WTC11 (cell line): ENCODE measurements at places on chromosomes 1 and 21. TPM values are rescaled to one million over a fixed set of nuclear protein-coding genes. Genes with fewer than 3 reads are reported as not detected.

The IL12RB2 gene
- total RNA-seq, result 0.50 to 1.1 TPM (median 0.81 TPM) in 3 replicates

The RHEX gene
- total RNA-seq, result not detected in 3 replicates

The KANK4 gene
- total RNA-seq, result 0.23 to 0.55 TPM (median 0.35 TPM) in 3 replicates

The GPA33 gene
- total RNA-seq, result 0.25 to 0.63 TPM (median 0.27 TPM) in 3 replicates

The PRKCZ gene
- 51.9 to 52.9 TPM (median 52.5 TPM) in 3 replicates for total RNA-seq

The SPRR4 gene
- not detected in 3 replicates for total RNA-seq

The COL11A1 gene
- total RNA-seq, result 13.1 to 15.4 TPM (median 13.3 TPM) in 3 replicates

The LHX8 gene
- 0.25 to 0.39 TPM (median 0.37 TPM) in 3 replicates for total RNA-seq

GRCh38 chr1:84969489-84970250 lies 27.2 kb downstream of the MCOLN2 start:
- no peaks in the 10 kb centered on the region for H3K27me3 ChIP-seq
- H3K27ac ChIP-seq, result no peak overlapping the region
- no peak for DNase-seq
- H3K4me1 ChIP-seq, result peaks cover 5% of the 10 kb centered on the region; the same call in 1 of the 2 replicates

GRCh38 chr1:220038640-220039039 lies 7.7 kb downstream of the EPRS1 start:
- H3K27ac ChIP-seq, result peak overlapping the region; percentile 33; the same call in 1 of the 2 replicates
- no peak for DNase-seq
- H3K4me3 ChIP-seq, result no peak overlapping the region

DNA sequence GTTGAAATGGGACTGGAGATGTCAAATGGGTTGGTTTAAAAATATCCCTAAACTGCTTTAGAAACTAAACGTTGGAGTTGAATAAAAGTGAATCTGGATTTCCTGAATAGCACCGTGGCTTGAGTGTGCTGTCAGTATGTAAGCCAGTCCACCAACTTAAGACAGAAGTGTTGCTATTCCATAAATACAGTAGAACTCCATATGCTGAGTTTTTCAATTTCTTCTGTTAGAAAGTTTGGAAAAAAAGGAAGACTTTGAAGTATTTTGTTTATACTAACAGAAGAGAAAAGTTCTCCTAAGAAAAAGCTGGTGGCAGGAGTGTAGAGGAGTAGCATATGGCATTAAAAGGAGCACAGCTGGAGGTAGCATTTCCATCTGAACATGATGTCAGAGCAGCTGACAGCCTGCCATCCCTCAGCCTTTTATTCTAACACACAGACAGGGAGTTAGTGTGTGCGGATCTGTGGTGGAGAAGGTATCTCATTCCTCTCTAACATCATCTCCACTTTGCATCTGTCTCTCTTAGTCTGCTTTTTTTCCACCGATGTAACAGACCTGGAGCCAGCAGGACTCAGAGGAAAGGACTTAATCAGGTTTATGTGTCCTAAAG lies at the start of gene ZBTB18:
ZBTB18 (plus strand) TSS at position 449 of the 610 bp plus-strand sequence; CDS start at position 598, 149 bp downstream.
- DNase-seq, result no peak
- H3K36me3 ChIP-seq, result peaks cover 6% of the 10 kb centered on the region
- peaks cover 16% of the 10 kb centered on the region for H3K4me1 ChIP-seq
- H3K27me3 ChIP-seq, result peaks cover 13% of the 10 kb centered on the region

GRCh38 chr1:172893146-172893841 lies 157.4 kb downstream of the TNFSF18 start:
- H3K36me3 ChIP-seq, result no peaks in the 10 kb centered on the region
- DNase-seq, result no peak
- no peak overlapping the region for H3K4me3 ChIP-seq
- H3K27me3 ChIP-seq, result no peaks in the 10 kb centered on the region

DNA sequence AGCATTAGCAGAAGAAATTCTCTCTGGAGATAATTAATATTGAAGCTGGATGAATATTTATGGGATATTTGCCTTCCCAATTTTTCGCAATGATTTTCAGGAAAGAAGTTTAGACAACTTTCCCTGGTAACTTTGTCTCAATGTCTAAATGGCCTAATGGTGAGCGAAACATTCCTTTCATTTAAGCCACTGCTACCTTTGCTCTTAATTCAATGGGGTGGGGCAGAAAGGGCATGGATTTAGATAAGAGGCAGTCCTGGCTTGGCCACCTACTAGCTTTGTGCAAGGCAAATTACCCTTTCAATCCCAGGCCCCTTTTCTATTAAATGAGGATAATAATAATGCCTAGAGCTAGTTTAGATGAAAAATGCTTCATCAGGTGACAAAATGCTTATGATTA lies 27.1 kb upstream of the LYST start:
- no peaks in the 10 kb centered on the region for H3K27me3 ChIP-seq
- H3K36me3 ChIP-seq, result no peaks in the 10 kb centered on the region
- H3K27ac ChIP-seq, result no peak overlapping the region
- DNase-seq, result no peak
- H3K4me1 ChIP-seq, result peaks cover 5% of the 10 kb centered on the region; the same call in 1 of the 2 replicates

GRCh38 chr1:145887631-145888030 lies 2.0 kb upstream of the ANKRD35 start:
- H3K27me3 ChIP-seq, result peaks cover 30% of the 10 kb centered on the region
- H3K36me3 ChIP-seq, result no peaks in the 10 kb centered on the region
- DNase-seq, result no peak
- H3K4me3 ChIP-seq, result no peak overlapping the region
- peaks cover 25% of the 10 kb centered on the region for H3K4me1 ChIP-seq

DNA sequence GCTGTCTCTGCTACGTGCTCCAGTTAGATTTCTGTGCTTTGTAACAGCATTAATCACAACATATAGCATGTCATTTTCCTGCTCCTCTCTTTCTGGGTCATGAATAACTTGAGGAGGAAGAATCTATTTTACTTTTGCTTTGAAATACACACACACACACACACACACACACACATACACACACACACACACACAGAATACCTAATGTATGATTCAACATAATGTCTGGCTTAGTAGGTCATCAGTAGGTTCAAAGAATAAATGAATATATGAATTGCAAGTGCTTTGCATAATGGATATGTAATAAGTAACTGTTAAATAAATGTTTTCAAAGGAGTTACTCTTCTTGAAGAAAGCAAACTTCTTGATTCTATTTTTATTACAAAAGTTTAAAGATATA lies 249.0 kb downstream of the PDE4B start:
- H3K27ac ChIP-seq, result no peak overlapping the region
- peaks cover 13% of the 10 kb centered on the region for H3K4me1 ChIP-seq
- no peak for DNase-seq
- H3K4me3 ChIP-seq, result no peak overlapping the region
- no peaks in the 10 kb centered on the region for H3K27me3 ChIP-seq

DNA sequence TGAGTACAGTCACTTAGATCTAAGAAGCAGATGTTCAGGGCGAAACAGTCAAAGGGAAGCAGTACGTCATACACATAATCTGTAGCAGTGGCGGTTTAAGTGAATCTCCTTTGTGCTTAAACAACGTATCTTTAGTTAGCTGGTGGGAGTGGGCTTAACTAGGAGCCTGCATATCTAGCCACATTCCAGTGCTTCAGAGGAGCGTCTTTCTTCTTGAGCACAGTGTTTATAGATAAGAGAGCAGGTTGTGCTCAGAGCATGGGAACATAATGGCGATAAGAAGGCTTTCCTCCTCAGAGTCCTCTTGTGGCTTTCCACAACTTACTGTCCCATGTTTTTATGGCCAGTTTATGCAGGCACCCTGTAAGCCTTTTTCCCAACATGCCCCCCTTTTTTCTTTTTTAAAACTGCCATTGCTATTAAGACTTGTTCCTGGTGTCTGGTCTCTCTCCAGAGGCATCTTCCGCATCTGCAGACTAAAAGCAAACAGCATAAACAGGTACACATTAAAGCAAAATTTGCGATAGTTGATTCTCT lies 3.2 kb downstream of the DAP3 start:
- DNase-seq, result no peak
- H3K4me1 ChIP-seq, result peaks cover 29% of the 10 kb centered on the region
- no peak overlapping the region for H3K4me3 ChIP-seq
- H3K36me3 ChIP-seq, result peaks cover 65% of the 10 kb centered on the region
- H3K27me3 ChIP-seq, result no peaks in the 10 kb centered on the region

GRCh38 chr1:192522673-192523072 lies 52.9 kb upstream of the RGS1 start:
- H3K36me3 ChIP-seq, result no peaks in the 10 kb centered on the region
- no peaks in the 10 kb centered on the region for H3K4me1 ChIP-seq
- no peak overlapping the region for H3K27ac ChIP-seq
- no peak overlapping the region for H3K4me3 ChIP-seq
- no peak for DNase-seq

- peaks cover 42% of the 10 kb centered on the region for H3K4me1 ChIP-seq
- no peak overlapping the region for H3K27ac ChIP-seq
- DNase-seq, result no peak
- no peaks in the 10 kb centered on the region for H3K27me3 ChIP-seq
These were observed 46.4 kb upstream of the SLC22A15 start for GRCh38 chr1:115929881-115930280.

DNA sequence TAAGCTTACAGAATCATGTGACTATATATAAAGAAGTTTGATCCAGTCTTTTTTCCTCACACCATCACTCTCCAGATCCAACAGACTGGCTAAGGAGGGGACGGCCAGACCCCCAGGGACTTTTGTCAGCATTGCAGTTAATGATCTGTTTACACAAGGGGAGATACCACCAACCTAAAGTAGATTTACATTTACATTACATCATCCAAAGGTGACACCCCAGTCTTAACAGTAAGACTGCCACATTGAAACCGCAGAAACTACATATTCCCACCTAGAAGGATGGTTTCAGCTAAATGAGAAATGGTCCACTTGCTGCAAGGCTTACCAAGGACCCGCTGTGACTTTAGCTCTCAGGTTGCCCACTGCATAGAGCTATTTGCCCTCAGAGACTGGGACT lies 3.4 kb downstream of the RCAN1 start:
- H3K27ac ChIP-seq, result no peak overlapping the region
- peaks cover 38% of the 10 kb centered on the region for H3K27me3 ChIP-seq
- no peak for DNase-seq
- no peak overlapping the region for H3K4me3 ChIP-seq

DNA sequence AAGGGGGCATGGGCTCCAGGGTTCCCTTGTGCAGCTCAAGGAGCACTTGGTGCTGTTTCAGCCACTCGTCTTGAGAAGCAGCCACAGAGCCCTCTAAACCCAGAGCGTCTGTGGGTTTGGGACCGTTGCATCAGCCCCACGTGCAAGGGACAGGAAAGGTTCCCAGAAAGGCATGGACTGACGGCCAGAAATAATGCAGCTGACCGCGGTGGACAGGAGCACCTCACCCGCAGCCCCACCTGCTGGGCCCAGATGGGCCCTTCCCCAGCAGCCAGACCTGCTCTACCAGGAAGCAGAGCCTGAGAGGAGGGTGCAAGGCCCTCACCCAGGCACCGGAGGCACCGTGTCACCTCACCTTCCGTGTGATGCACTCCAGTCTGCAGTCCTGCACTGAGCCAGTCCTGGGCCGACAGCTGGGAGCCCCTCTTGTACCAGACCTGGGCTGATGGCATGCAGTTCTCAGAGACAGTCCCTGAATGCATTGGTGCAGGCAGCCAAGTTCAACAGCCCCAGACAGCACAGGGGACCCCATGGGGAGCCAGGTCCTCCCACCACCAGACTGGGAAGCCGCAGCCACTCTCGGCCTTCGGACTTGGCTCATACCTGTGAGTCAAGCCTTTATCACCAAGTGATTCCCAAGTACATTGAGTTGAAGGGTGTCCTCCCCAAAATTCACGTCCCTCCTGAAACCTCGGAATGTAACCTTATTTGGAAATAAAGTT lies 4.8 kb upstream of the TFF3 start:
- H3K4me3 ChIP-seq, result no peak overlapping the region
- H3K27ac ChIP-seq, result no peak overlapping the region
- peaks cover under 1% of the 10 kb centered on the region; the same call in 1 of the 2 replicates for H3K36me3 ChIP-seq
- peaks cover 44% of the 10 kb centered on the region for H3K4me1 ChIP-seq

- no peak overlapping the region for H3K27ac ChIP-seq
- H3K27me3 ChIP-seq, result no peaks in the 10 kb centered on the region
- no peak for DNase-seq
- H3K4me1 ChIP-seq, result 0 out of 2 replicates have a peak, but pooled peaks cover 4% of the 10 kb centered on the region
- H3K36me3 ChIP-seq, result peaks cover 27% of the 10 kb centered on the region
These were observed 9.3 kb downstream of the PCSK9 start for GRCh38 chr1:55048453-55049270.

DNA sequence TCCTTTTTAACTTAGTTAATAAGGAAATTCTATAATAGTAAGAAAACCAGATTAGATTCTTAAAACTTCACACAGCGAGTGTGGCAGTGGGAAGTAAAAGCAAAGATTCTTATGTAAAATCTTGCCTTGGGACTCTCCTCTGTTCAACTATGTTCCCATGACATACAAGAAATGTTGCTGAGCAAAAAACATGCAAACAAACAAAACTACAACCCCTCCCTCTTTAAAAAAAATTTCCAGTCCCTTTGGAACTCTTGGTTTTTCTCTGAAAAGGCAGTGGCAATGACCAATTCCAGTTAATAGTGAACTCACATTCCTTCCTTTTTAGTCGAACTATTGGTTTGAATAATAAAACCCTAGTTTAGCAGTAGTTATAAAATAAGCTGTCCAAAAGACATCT lies 453.1 kb upstream of the ZRANB2 start:
- DNase-seq, result no peak
- no peak overlapping the region for H3K4me3 ChIP-seq
- H3K27me3 ChIP-seq, result no peaks in the 10 kb centered on the region
- no peaks in the 10 kb centered on the region for H3K4me1 ChIP-seq
- H3K36me3 ChIP-seq, result no peaks in the 10 kb centered on the region

DNA sequence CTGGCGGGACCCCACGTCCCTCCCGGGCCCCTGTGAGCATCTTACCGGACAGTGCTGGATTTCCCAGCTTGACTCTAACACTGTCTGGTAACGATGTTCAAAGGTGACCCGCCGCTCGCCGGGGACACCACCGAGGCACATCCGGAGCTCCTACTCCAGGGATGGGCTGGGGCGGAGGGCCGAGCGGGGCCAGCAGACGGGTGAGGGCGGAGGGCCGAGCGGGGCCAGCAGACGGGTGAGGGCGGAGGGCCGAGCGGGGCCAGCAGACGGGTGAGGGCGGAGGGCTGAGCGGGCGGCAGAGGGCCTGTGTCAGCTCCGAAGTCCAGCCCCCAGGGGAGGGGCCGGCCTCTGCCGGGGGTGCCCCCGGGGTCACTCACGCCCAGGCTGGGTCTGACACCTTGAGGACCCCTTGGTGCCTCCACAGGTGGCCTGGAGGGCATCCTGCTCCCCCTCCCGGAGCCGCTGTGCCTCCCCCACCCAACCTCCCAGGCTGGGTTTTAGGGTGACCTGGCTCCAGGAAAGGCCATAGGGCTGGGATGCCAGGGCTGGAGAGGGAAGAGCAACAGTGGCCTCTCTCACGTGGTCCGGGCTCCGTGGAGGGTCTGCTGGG lies 5.7 kb upstream of the TTLL10 start:
- H3K36me3 ChIP-seq, result no peaks in the 10 kb centered on the region
- no peak overlapping the region for H3K27ac ChIP-seq
- no peak overlapping the region for H3K4me3 ChIP-seq
- no peak for DNase-seq
- peaks cover 15% of the 10 kb centered on the region for H3K4me1 ChIP-seq

DNA sequence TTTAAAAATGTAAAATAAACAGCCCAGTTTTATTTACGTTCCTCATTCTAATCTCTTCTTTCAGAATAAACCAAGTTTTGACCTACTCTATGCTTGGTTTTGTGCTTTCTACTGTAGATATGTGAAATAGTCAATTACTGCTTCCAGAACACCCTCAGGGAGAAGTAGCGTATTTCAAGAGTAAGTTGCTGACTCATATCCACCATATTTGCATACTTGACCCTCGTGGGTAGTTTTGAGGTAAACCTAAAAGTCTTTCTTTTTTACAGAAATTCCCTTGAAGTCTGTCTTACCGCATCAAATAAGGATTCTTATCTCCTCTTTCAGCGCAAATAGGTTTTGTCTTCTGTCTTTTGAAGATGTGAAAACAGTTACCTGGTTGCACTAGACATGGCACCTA lies 1.4 kb upstream of the OR2L3 start:
- DNase-seq, result no peak
- peaks cover 53% of the 10 kb centered on the region for H3K36me3 ChIP-seq
- H3K4me1 ChIP-seq, result no peaks in the 10 kb centered on the region
- peaks cover 8% of the 10 kb centered on the region for H3K27me3 ChIP-seq

GRCh38 chr1:203135636-203136305 lies 8.2 kb downstream of the ADORA1 start:
- DNase-seq, result no peak
- H3K36me3 ChIP-seq, result no peaks in the 10 kb centered on the region
- H3K4me1 ChIP-seq, result peaks cover 10% of the 10 kb centered on the region
- no peaks in the 10 kb centered on the region for H3K27me3 ChIP-seq
